ENCODE measurements at places on chromosomes 3 and 15. TPM values are rescaled to one million over a fixed set of nuclear protein-coding genes. Genes with fewer than 3 reads are reported as not detected.

BMF gene
- total RNA-seq = 1.8 TPM

DUOX1 gene
- total RNA-seq = 145 TPM

GRCh38 chr3:42526616-42527367 lies 24.3 kb downstream of the VIPR1 start:
- no peak overlapping the region for H3K27ac ChIP-seq
- no peaks in the 10 kb centered on the region for H3K36me3 ChIP-seq
- H3K4me3 ChIP-seq = no peak overlapping the region
- no peaks in the 10 kb centered on the region for H3K4me1 ChIP-seq
- no peaks in the 10 kb centered on the region for H3K27me3 ChIP-seq

C3orf49 gene
- total RNA-seq = not detected

IQCF5 gene
- total RNA-seq = not detected

GRCh38 chr15:25985165-25985564 lies 122.0 kb upstream of the ATP10A start:
- no peak overlapping the region for H3K27ac ChIP-seq
- H3K36me3 ChIP-seq = no peaks in the 10 kb centered on the region
- no peaks in the 10 kb centered on the region for H3K27me3 ChIP-seq
- no peak overlapping the region for H3K4me3 ChIP-seq

DNA sequence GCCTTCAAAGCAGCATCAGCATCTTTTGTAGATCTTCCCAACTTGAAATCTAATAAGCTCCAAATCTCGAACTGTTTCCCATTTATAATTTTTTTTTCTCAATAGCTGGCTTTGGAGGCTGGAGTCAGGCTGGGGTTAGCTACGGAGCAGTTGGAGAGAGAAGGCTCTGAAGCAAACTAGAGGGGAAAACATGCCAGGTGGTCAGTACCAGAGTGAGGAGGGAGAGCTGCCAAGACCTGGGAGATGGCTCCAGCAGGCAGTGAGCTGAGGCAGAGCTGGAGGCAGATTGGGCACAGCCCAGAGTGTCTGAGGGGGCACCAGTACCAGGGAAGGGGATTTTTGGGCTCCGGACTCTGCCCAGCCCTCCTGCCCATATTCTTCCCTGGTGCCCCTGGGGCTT lies 311.2 kb downstream of the RPLP1 start:
- no peaks in the 10 kb centered on the region for H3K27me3 ChIP-seq
- no peak overlapping the region for H3K27ac ChIP-seq
- H3K4me3 ChIP-seq = no peak overlapping the region

- peaks cover under 1% of the 10 kb centered on the region for H3K4me1 ChIP-seq
- H3K27me3 ChIP-seq = no peaks in the 10 kb centered on the region
- DNase-seq = no peak
- no peak overlapping the region for H3K4me3 ChIP-seq
- no peak overlapping the region for H3K27ac ChIP-seq
Observed at GRCh38 chr3:188841906-188842305, 329.9 kb upstream of the TPRG1 start.

DNA sequence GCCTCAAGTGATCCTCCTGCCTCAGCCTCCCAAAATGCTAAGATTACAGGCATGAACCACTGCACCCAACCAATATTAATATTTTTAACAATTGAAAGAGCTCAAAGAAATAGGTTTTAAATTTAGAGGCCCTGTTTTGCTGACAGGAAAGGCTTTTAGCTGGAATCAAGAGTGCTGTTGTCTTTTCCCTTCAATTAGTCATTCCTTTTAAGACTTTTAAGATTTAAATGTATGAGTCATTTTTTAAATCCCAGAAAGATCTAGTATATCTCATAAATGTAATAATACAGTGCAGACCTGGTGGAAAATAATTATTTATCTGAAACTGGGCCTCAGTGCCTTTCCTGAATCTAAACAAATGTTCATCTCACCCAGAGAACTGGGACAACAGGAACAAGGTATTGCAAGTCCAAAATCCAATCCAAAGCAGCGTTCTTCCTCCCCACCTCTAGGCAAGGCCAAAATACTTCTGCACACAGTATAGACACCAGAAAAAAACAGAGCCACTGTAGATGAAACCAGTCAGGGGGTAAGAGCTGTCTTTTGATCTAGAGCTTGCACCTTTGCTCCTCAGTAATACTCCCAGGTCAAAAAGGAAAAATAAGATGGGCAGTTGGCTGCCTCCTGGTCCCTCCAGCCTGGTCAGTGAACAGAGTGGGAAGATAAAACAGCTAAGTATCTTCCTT lies 14.4 kb downstream of the AGTR1 start:
- H3K27ac ChIP-seq = no peak overlapping the region
- H3K4me1 ChIP-seq = no peaks in the 10 kb centered on the region
- no peaks in the 10 kb centered on the region for H3K36me3 ChIP-seq
- no peak overlapping the region for H3K4me3 ChIP-seq
- DNase-seq = no peak

AHSG gene
- total RNA-seq = not detected

BCHE gene
- total RNA-seq = 2.1 TPM

DNA sequence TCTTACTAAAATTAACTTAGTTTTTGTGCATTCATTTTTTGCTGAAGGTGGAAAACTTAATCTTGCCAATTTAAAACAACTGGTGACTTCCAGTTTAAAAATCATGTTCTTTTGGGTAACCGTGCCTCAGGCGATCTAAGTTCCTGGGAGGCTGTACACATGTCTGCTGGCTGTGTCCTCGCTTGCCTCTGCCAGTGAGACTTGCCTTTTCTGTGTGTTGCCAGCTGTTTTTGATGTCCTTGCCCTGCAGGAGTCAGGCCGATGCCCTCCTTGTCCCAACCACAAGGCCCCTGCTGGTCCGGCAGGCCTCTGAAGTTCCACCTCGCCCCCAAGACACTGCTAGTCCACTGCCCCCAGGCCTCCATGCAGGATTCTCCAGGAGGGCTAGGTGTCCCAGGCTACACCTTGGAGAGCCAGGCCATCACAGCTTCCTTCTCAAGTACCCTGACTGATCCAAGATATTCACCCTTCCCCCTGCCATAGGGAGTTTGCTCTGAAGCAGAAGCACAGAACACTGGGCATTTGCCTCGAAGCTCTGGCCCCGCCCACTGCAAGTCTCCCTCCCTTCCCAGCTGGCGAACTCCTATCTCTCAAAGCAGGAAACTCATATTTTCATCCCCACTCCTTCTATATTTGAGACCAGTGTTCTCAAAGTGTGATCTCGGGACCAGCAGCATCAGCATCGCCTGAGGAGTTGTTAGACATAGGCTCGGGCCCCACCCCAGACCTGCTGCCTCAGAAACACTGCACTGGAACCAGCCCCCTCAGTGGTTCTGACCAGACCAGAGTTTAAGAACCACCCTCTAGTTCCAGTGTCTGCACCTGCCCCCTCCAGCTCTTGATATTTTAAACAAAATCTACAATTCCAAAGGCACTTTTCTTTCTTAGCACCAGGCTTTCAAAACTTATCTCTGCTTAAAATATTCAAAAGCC lies 185.8 kb upstream of the UBE2E1 start:
- H3K27me3 ChIP-seq = no peaks in the 10 kb centered on the region
- peaks cover 9% of the 10 kb centered on the region for H3K4me1 ChIP-seq
- no peak overlapping the region for H3K27ac ChIP-seq
- no peak overlapping the region for H3K4me3 ChIP-seq

DNA sequence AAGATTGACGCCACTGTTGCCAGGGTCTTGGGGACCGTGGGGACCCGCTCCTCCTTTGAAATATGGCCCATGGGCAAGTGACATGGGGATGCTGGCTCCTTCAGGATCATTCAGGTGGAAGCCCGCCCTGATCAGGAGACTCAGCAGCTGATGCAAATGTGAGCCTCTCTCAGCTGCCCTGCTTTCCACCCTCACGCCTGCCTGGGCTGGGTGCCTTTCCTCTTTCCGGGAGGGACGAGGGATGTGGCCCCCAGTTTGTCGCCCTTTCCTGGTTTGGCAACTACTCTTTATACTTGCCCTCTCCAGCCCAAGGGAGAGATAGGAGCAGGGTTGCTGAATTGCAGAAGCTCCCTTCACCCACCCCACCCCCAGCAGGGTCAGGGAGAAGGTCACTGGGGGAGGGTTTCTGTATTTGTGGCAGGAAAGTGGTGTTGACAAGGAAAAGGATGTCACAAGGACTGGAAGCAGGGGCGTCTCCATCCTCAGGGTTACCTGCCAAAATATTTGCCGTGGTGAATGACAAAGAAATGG lies 21.8 kb downstream of the DNASE1L3 start:
- no peaks in the 10 kb centered on the region for H3K4me1 ChIP-seq
- peak overlapping the region; percentile 52 for H3K27ac ChIP-seq
- H3K4me3 ChIP-seq = no peak overlapping the region
- no peaks in the 10 kb centered on the region for H3K36me3 ChIP-seq

DNA sequence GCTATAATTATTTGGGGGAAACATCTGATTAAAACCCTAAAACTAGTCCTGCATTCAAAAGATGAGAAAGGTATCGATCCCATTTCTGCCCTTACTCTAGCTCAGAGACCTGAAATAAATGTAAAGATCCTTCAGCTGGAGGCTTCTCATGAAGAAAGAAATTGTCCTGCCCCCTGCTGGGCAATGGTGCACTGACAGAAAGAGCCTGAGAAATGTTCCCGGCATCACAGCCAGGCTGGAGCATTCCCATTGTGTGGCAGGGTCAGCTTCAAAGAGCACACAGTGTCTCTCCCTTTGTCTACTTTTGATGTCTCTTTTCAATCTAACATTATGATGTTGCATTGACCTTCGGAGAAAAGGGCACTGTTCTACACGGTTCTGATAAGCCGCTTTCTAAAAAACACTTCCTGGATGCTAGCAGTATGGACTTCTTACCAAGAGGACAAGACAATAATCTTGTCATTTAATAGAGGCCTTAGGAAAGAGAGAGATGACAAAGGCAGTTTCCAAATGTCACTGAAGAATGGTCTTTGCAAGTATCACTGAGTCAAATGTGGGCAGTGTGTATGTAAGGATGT lies 287.5 kb downstream of the MAGI1 start:
- H3K4me1 ChIP-seq = no peaks in the 10 kb centered on the region
- H3K27ac ChIP-seq = no peak overlapping the region
- H3K36me3 ChIP-seq = no peaks in the 10 kb centered on the region
- no peaks in the 10 kb centered on the region for H3K27me3 ChIP-seq
- no peak for DNase-seq

GRCh38 chr3:47440131-47440530 lies 35.6 kb downstream of the SCAP start:
- no peak for DNase-seq
- no peaks in the 10 kb centered on the region for H3K27me3 ChIP-seq
- H3K4me3 ChIP-seq = no peak overlapping the region
- no peak overlapping the region for H3K27ac ChIP-seq
- H3K4me1 ChIP-seq = peaks cover 26% of the 10 kb centered on the region

IL20RB gene
- 95.1 TPM for total RNA-seq

DNA sequence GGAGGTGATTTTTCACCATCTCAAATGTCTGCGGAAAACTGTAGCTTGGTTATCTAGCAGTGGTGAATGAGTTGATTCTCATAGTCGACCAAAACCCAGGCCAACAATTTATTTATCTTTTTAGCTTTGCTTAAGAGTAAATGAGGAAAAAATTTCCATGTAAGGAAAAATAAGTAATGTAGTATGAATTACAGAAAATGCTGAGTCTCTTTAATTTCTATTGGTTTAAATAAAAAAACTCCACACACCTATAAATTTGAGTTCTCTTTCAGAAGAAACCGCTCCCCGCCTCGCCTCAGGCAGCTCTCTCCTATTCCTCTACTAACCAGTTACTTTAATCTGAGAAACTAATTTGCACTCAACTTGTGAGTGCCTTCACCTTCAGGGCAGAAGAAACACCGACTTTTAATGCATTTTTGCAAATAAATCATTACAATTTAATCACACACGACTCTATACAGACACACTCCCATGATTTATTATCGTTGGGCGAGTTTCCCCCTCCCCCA lies 540 bp upstream of the RSRC1 start:
- no peak for DNase-seq
- H3K4me1 ChIP-seq = peaks cover 24% of the 10 kb centered on the region
- peak overlapping the region; percentile 93 for H3K4me3 ChIP-seq
- peak overlapping the region; percentile 90 for H3K27ac ChIP-seq

DNA sequence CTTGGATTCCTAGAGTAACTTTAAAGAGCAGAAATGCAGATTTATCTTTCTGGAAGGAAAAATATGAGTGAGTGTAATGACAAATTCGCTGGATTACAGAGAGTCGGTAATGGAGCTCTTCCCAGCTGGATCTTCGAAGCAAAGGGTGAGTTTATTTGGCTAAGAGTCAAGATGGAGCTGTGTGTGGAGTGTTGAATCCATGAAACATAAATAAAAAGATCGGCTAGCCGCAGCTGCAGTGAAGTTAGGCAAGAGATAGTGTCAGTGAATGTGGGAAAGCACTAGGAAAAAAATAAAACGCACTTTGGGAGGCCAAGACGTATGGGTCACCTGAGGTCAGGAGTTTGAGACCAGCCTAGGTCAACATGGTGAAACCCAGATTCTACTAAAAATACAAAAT lies 10.3 kb downstream of the NAALADL2 start:
- H3K27me3 ChIP-seq = no peaks in the 10 kb centered on the region
- H3K36me3 ChIP-seq = no peaks in the 10 kb centered on the region
- H3K4me3 ChIP-seq = no peak overlapping the region
- DNase-seq = no peak
- no peaks in the 10 kb centered on the region for H3K4me1 ChIP-seq

PLAAT1 gene
- 4.6 TPM for total RNA-seq

- DNase-seq = no peak
- H3K4me3 ChIP-seq = no peak overlapping the region
- no peaks in the 10 kb centered on the region for H3K27me3 ChIP-seq
- peaks cover 85% of the 10 kb centered on the region for H3K4me1 ChIP-seq
- peak overlapping the region; percentile 2 for H3K27ac ChIP-seq
Observed at GRCh38 chr15:65085207-65085753, 8.7 kb downstream of the KBTBD13 start.

GRCh38 chr3:110343945-110344344 lies 727.7 kb upstream of the NECTIN3 start:
- DNase-seq = no peak
- H3K4me1 ChIP-seq = no peaks in the 10 kb centered on the region
- H3K4me3 ChIP-seq = no peak overlapping the region
- H3K36me3 ChIP-seq = no peaks in the 10 kb centered on the region
- H3K27ac ChIP-seq = no peak overlapping the region

DNA sequence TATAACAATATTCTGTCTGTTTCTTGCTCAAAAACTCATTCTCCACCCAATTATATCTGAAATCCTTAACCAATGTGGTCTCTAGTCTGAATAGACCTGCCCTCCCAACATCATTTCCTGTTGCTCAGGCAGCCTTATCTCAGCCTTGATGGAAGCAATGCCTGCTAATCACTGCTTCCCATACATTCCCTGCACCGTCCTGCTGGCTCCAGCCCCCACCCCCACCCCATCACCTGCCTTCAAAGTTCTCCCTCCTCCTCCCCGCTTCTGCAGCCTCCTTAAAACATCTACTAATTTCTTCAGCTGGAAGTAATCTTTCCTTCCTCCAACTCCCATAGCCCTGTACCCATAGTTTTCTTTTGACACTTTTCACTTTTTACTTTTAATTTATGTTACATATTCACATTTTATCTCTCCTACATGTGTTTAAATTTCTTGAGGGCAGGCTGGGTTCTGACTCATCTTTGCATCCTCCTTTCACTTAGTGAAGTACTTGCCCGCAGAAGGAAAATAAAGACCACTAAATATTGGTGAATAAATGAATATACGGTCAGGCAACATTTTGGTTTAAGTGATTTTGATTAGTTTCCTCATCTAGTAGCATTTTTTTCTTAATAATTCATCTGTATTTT lies 98.2 kb downstream of the MEIS2 start:
- H3K36me3 ChIP-seq = no peaks in the 10 kb centered on the region
- H3K27ac ChIP-seq = no peak overlapping the region
- no peak overlapping the region for H3K4me3 ChIP-seq
- no peaks in the 10 kb centered on the region for H3K27me3 ChIP-seq

FGF12 gene
- 1.6 TPM for total RNA-seq

CGGBP1 gene
- 46.3 TPM for total RNA-seq

GRCh38 chr3:45134758-45135521 lies 11.2 kb downstream of the CDCP1 start:
- no peak overlapping the region for H3K27ac ChIP-seq
- H3K27me3 ChIP-seq = no peaks in the 10 kb centered on the region
- H3K4me3 ChIP-seq = no peak overlapping the region

Measured in esophagus squamous epithelium (tissue), 5 donors.